Smooth muscle cell of the brain vasculature (primary cell): ENCODE measurements at places on chromosomes 6 and 20.

DNA sequence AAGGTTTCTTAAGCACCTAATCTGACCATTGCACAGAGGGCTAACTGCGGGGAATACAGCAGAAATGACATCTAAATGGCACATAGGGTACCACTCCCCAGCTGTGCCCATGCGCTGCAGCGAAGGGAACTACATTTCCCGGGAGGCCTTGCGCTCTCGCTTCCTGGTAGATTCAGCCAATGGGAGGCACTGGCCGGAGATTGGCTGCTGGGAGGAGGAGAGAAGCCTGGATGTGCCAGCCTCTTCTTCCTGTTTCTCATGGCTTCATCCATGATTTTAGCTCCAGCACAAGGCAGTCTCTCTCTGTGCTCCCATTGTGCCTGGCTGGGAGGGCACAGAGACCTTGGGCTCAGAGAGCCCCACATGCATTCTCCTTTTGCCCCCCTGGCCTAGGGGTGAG is 101.7 kb upstream of the FOXA2 start:
- DNase-seq = peak; percentile 32

- no peak for DNase-seq
These were observed 41.6 kb downstream of the CYP39A1 start for GRCh38 chr6:46610862-46611553.

DNA sequence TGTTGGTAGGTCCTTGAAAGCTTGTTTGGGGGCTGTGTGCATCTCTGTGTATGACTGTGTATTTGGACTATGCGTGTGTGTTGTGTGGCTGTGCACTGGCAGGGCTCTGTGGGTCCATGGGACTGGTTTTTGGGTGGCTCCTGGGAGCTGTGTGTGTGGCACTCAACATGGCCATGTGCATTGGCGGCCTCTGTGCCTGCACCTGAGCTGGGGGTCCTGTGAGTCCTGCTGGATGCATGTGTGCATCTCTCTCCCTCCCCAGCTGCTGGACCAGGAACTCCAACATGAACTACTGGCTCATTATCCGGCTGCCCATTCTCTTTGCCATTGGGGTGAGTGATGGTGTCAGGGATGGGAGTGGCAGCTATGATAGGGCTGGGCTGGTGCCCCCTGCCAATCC is 30.1 kb downstream of the GLP1R start:
- no peak for DNase-seq

DNA sequence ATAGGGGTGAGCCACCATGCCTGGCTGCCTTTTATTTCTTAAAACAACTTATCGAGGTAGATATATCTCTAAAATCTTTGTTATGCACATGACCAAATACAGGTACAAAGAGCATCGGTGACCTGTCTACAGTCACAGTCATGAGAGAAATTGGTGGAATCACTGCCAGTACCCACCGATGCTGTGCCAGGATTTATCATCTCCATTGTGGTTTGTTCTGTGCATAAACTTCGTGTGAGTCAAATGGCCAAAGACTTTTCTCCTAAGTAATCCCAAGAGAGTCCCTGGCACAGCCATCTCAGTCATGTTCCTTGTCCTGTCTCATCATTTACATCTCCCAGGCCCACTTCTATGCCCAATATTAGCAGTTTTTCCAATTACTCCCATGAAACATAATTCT is 9.0 kb downstream of the GSTA3 start:
- DNase-seq = no peak
